Stimulated activated CD4-positive, alpha-beta T cell treated with anti-CD3 and anti-CD28 coated beads, TNF-alpha, amount 100 ng/mL, for 48 hours (primary cell): ENCODE measurements at places on chromosomes 6 and 20.

GRCh38 chr6:11202513-11203305 is 29.8 kb downstream of the NEDD9 start:
- DNase-seq = no peak

- DNase-seq = no peak
Observed at GRCh38 chr6:960356-960755, 267.4 kb upstream of the EXOC2 start.

GRCh38 chr20:33658929-33659328 is 3.2 kb upstream of the C20orf144 start:
- no peak for DNase-seq

DNA sequence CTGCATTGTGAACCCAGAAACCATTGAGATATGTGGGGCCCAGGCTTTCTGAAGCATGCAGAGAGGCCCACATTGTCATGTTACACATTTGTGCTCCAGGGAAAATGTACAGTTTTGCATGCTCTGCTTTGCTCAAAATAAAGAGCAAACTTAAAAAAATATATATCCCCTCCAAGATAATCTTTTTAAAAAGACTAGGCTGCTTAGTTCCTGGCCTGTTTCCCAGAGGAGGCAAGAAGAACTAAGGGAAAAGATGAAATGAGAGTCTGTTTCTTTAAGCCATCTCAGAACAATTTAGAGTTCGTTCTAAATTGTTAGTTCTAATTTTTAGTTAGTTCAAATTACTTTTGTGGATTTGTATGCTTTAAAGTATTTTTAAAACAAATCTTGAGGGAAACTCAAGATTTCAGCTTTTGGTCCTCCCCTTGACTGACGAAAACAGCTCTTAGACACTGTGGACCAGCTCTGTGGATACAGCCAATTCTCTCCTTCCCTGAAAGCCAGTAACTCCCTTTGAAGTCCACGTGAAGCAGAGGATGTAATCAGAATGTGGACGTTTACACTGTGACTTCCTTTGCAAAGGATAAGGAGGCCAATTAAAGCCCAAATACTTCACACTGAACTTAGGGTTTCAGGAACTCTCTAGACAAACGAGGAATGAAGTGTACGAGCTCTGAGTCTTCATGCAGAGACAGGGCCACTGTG is 84.7 kb downstream of the CD164 start:
- DNase-seq = no peak

- no peak for DNase-seq
Observed at GRCh38 chr6:158060455-158061360, 79.0 kb downstream of the SYNJ2 start.

DNA sequence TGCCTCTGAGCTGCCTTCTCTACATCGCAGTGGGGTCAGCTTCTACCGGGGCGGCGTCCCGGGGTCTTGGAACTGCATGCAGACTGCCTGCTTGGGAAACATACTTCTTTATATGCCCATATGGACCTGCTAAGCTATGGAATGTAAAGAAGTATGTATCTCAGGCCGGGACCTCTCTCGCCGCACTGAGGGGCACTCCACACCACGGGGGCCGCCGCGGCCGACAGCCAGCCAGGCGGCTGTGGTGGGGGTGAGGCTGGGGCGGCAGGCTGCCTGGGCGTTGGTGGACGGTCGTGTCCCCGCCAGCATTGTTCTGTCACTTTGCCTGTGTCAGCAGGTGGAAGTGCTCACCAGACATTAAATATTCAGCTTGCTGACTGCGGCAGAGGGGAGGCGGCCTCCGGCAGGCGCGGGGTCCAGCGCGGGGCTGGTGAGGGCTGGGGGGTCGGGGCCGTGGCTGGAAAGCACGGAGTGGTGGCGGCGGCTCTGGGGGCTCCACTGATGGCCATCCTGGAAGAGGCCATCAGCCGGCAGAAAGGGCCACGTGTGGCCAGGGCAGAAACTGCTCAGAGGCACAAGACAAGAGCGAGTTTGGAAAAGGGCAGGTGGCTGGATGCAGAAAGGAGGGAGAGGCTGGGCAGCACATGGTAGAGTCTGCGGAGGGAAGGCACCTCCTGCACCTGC is 78.6 kb upstream of the GATA5 start:
- DNase-seq = no peak

DNA sequence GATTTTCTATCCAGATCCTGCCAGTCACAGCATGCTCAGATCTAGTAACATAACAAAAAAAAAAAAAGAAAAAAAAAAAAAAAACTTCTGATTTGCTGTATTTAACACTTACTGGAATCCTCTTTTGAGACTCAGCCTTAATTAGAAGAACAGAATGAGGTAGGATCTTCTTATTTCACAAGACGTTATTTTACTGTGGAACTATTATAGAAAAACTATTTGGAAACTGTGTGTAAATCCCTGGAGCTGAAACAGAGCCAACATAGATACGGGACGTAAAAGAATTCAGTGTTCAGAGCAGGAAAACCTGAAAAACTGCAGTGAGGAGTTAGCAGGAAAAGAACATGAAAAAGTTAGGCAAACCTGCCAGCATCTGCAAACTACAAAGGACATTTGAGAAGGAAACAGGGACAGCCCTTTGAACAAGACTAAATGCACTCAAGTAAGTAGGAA is 3.4 kb upstream of the ZNF217 start:
- no peak for DNase-seq

- no peak for DNase-seq
Observed at GRCh38 chr6:111566873-111567517, 38.7 kb downstream of the TRAF3IP2 start.

- no peak for DNase-seq
Observed at GRCh38 chr6:2881423-2881822, 21.7 kb downstream of the SERPINB9 start.

- no peak for DNase-seq
Observed at GRCh38 chr6:127517693-127518092, 1.4 kb downstream of the MTCL3 start.

- no peak for DNase-seq
Observed at GRCh38 chr20:39699166-39699725, 737.1 kb downstream of the DHX35 start.

- DNase-seq = no peak
Observed at GRCh38 chr6:168158213-168158979, 79.4 kb upstream of the FRMD1 start.

- DNase-seq = no peak
Observed at GRCh38 chr6:113762641-113763040, 94.5 kb upstream of the MARCKS start.

DNA sequence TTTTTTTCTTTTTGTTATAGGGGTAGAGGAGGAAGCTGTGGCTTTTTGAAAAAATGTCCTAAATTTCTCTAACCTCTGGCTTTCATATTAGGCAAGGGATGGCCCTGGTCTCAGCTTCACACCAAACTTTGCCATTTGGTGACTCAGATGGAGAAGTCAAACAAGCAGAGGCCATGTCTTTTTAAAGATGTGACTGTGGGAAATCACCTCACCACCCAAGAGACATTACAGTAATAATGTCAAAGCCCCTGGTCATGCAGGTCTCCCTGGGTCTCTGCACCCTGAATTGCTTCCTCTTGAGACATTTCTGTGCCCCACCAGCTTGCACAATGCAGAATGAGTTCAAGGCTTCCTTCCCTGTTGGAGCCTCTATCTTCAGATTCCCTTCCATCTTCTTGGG is 39.5 kb upstream of the ADGRF5 start:
- no peak for DNase-seq

DNA sequence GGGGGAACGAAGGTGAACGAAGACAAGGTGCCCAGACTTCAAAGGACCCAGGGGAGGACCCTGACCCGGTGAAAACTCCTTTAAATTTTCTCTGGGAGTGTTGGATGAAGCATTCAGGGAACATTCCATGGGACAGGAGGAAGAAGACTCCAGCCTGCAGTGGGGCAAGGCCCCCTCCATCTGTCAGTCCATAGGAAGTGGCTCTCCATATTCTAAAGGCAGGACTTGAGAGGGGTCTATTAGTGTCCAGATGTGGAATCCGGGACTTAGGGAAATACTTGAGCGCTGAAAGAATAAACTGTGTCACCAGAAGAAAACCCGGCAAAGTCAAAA is 3.2 kb upstream of the BPIFA2 start:
- DNase-seq = no peak

- no peak for DNase-seq
Observed at GRCh38 chr6:12426121-12426520, 136.0 kb downstream of the EDN1 start.

GRCh38 chr6:168194732-168195567 is 115.9 kb upstream of the FRMD1 start:
- DNase-seq = no peak

GRCh38 chr6:79466207-79466834 is 70.9 kb downstream of the LCA5 start:
- no peak for DNase-seq

- no peak for DNase-seq
Observed at GRCh38 chr6:151962246-151962846, 154.9 kb downstream of the ESR1 start.

- DNase-seq = no peak
Observed at GRCh38 chr20:36274181-36274841, 31.8 kb upstream of the DLGAP4 start.

- DNase-seq = no peak
Observed at GRCh38 chr20:40875116-40876085, 153.2 kb upstream of the TOP1 start.

DNA sequence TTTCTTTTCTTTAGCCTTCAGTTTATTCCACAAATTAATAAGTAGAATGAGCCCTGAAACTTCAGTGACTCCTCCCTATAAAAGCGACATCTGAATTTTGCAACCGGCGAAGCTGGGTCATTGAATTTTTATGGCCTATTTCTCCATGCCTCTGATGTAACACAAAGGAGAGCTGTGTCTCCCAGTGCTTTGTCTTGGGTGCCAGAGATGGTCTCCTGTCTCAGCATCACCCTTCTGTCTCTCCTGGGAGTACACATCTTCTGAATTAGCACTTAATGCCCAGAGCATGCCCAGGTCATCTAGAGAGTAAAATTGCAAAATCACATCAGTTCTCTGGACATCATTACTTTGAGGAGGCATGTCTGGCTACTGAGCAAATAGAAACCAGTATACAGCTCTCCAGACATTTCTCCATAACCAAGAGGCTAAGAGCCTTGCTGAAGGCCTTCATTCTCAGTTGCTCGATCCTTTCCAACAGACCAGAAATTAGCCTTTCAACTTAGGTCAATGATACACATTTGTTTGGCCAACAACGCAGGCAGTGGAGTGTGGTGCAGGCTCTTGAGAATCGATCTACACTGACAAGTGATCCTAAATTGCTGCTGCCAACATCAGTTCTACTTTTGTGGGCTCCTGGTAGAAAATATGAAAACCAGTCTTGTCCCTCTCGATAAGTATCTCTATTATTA is 176.0 kb upstream of the FOXQ1 start:
- no peak for DNase-seq

DNA sequence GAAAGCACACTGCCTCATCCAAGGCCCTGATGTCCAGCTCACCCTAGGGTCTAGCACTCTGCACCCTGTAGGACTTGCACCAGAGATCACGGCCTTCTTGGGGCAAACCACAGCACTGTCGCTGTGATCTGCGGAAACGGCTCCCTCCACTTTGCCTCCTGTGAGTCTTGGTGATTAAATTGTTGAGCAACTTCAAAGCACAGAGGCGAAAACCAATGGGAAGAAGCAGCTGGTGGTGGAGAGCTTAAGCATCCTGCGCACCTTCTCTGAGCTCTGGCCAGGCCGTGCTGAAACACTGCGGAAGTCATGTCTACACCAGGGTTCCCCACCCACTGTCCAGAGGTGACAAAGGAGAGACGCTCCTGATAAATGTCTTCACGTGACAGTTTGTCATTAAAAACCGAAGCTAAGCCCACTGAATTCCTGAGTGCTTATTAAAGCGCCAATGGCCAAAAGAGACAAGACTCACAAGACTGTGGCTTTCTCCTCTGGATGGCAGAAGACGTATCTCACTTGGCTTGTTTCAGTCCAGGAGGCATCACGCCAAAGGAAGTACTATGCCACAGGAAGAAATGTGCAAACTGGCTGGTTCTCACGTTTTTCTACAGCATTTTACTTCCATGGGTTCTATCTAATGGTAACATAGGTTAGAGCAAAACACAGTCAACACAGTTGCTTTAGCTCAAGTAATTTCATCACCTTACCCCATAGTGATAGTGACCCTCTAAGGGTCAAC is 3.1 kb downstream of the RAMACL start:
- no peak for DNase-seq

- no peak for DNase-seq
Observed at GRCh38 chr6:113690281-113691259, 166.6 kb upstream of the MARCKS start.

- no peak for DNase-seq
Observed at GRCh38 chr20:32263398-32263954, 14.0 kb upstream of the KIF3B start.

DNA sequence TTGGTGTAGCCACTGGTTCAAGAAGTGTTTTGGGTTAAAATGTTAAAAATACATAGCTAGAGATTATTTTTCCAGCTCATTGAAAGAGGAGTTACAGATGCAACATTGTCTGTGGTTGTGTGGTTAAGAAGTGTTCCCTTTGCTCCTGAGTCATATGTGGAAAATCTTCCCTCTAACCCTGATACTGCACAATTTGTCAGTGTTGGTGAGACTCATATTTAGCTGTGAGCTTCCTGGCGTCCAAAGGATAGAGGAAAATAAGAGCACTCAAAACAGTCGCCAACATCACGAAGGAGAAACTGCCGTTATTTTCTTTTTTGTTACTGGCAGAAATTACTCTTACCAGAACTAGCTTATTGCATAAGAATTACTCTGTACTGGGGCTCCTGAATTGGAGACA is 250.4 kb downstream of the CDH4 start:
- no peak for DNase-seq

GRCh38 chr20:10385850-10386544 is 48.0 kb downstream of the MKKS start:
- no peak for DNase-seq

- no peak for DNase-seq
Observed at GRCh38 chr20:43189554-43190331, at the start of gene PTPRT. Gene PTPRT (minus strand): TSS chr20:43189906. CDS start chr20:43189733, 173 bp downstream.

DNA sequence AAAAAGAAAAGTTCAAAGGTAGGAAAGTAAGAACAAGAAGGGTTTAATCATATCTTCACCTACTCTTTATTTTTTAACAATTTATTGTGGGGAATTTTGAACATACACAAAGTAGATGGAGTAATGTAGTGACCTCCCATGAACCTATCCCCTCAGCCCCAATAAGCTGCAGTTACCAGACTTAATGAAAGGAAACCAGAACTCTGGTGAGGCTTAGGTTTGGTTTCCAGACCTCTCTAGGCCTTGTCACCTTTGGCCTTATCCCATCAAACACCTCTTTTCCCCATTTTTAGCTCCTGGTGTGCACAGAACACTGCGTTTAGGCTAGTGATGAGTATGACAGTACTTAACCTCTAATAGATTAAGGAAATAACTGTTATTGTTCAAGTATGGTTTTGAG is 42.0 kb downstream of the CBFA2T2 start:
- no peak for DNase-seq

GRCh38 chr6:72553531-72554511 is 68.0 kb upstream of the KCNQ5 start:
- DNase-seq = no peak

- no peak for DNase-seq
Observed at GRCh38 chr20:40814631-40814960, 125.6 kb upstream of the MAFB start.

DNA sequence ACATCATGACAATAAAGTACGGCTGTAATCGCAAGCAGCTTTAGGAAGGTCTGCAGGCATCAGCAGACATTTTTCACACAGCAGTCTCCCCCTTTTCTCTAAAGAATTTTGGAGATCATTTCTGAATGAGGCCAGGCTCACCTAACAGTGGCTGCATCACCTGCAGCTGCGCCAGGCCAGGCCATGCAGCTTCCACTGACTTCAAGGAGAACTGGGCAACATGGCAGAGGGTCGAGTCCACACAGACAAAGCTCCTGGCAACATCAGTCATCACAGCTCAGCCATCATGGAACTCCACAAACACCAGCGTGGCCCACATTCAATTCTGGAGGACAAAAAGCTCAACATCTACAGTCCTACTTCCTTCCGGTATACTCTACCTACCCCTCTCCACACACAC is 17.8 kb upstream of the FOXC1 start:
- DNase-seq = no peak
